ENCODE measurements at places on chromosomes 6 and 20. TPM values are rescaled to one million over a fixed set of nuclear protein-coding genes. Genes with fewer than 3 reads are reported as not detected.

RNF39 gene
- total RNA-seq: not detected

TREM2 gene
- total RNA-seq: not detected

ANKRD66 gene
- not detected for total RNA-seq

GHRH gene
- not detected for total RNA-seq

TBXT gene
- not detected for total RNA-seq
